ENCODE measurements at places on chromosomes 1 and 21.

GRCh38 chr1:40722622-40723021 lies 31.1 kb downstream of the NFYC start:
- DNase-seq, result no peak

- DNase-seq, result no peak
Measured at GRCh38 chr1:174743654-174744561, 255.8 kb upstream of the CACYBP start.

GRCh38 chr1:56478734-56479133 lies 100.6 kb downstream of the PLPP3 start:
- DNase-seq, result no peak

DNA sequence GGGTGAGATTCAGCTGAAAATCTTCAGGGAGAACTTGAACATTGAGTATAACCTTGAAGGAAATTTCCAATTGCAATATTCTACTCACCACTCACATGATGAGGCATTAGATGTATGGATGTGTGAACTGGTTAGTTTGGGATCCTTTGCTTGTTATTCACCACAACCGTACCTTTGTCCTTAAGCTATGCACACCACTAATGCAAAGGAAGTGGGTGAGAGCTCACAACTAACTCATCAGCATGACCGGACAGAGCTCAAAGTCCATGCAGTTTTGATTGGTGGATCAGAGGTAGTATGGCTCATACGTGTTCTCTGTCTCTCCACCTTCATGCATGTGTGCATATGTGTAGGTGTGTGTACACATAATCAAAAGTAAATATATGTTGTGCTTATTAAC lies 43.5 kb upstream of the MROH9 start:
- DNase-seq, result no peak

DNA sequence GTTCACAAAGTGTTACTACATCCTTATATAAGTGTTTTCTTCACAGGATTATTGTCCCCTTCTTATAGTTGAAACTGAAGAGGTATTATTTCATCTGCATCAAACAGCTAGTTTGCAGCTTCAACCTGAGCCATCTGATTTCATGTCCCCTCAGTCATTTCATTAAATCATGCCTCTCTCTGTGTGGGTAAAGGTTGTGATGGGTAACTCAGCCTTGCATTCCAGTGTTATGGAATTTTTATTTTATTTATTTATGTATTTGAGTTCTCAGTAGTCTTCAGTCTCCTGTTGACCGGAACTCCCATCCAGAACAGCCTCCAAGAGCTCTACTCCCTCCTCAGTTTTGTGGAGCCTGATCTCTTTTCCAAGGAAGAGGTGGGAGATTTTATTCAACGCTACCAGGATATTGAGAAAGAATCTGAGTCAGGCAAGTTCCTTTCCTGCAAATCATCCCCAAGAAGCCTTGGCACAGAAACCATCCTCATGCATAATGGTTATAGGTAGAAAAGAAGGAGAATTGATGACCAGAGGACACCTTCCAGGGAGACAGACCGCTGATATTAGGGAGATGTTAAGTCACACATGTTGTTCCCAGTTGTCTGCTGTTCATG lies 21.8 kb downstream of the CHD1L start:
- no peak for DNase-seq

DNA sequence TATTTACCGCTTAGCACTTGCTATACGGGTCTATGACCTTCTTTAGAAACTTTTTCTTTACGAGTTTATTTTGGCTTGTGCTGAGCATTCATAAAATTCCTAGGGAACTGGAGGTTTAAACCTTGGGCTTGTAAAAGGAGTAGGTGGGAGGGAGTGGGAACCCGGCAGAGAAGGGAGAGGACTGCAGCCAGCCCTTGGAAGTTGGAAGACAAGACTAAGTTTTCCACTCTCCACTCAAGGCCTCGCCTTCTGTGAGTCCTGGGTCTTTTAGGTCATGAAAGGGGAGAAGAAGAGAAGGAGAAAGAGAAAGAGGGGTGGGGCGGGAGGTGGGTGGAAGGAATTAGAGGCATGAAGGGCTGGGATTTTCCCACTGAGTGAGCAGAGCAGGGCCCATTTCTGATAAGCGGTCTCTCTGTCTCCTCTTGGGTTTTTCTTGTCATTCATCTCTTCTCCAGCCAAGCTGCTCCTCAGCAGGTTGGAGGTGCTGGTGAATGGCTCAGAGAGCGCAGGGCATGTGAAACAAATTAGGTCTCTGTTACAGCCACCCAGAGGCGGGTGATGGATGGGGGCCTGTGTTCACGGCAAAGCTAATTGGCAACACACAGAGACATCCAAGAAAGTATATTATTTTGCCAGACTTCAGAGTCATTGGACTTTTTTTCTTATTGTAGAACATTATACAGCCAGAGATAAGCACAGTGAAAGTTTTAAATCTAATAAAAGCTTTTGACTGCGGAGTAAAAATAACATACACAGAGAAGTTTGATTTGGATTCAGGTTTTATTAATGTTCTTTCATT lies 247.3 kb downstream of the FOXD2 start:
- no peak for DNase-seq

DNA sequence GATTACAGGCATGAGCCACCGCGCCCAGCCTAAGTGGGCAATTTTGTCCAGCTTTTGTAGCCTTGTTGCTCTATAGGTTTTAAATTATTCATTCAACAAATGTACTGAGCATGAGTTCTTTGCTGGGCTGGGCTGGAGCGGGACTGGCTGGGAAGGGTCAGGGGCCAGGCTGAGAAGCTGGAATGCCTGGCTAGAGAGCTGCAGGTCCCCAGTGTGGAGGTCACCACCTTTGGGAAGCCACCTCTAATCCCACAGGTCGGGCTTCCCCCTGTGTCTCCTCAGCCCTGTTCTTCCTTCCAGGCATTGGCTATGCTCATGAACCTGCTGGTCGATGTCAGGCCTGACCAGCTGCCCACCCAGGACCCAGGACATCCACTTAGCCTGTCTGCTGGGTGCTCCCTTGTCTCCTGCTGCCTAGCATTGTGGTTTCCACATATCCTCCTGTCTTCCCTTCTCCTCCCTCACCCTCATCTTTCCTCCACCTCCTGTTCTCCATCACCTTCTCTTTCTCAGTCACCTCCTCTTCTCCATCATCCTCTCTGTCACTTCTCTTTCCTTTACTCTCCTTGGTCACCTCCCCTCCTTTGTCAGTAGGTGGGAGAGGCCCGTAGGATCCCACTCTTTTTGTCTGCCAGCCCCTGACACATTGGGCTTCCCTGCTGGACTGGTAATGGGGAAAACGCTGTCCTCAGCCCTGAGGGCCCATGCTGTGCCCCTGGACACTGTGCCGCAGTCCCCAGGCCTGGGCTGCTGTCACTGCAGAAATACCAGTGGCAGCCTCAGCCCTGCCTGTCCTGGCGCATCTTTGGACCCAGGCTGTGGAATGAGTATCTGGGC lies 23.8 kb downstream of the SERINC2 start:
- DNase-seq, result no peak

DNA sequence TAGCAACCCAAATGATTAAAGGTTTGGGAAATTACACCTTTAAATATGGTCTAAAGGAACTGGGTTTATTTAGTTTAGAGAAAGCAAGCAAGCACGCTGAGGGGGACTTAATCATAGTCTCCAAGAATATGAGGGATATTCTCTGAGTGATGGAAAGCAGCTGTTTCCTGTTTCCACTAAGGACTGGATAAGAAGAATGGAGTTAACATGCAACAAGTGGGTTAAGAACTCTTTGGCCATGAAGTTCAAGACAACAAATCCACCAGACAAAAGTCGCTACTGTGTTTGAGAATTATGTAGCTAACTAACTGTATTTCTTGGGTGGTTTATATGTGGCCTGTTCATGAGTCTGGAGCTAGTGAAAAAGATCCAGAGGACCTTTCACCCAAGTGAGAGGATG lies 85.7 kb downstream of the TGFB2 start:
- no peak for DNase-seq

DNA sequence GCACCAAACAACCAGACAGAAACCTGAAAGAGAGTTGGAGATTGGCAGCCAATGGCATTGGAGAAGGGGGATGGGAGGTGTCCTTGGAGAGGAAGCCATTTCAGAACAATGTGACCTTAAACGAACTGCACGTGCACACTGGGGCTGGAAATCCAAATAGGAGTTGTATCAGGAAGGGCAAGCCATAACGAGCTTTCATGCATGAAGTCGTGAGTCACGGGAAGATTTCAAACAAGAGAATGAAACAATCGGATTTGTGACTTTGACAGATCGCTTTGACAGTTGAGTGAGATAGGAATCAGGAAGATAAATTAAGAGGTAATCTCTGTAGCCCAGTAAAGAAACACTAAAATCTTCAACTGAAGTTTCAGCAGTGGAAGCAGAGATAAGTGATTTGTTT lies 445.8 kb upstream of the ZP4 start:
- no peak for DNase-seq

DNA sequence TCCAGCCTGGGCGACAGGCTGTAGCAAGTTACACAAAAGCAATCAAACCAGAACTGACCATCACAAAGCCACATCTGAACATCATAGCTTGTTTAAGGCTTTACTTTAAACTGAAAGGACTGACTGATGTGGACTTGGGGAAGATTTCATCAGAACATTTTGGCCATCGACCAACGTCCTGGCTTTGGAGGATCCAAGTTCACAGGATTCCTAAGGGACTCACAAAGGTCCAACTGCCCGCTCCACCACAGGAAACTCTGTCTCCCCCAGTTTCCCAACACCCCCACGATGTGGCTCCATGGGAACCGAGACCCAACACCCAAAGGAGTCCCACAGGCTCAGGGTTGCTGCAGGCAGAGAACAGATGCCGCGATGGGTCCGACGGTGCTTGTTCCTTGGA lies 9.3 kb downstream of the SSU72 start:
- no peak for DNase-seq

DNA sequence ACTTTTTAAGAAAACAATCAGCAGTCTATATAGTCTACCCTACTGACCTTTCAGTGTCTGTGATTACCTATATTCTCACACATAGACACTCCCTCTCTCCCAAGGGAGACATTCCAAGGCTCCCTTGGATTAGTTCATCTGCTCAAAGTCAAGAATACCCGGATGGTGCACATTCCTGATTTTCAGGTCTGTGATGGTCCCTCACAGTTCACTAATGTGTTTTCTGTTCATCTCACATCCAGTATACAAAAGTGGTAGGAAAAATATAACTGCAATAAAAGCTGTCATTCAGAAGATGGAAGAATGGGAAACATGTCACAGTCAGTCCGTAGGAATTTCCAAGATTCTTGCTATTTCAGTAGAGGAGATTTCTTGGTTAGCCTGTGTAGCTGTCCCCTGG lies 224.1 kb upstream of the CACYBP start:
- DNase-seq, result no peak

- DNase-seq, result no peak
Measured at GRCh38 chr1:35555212-35555584, 2.0 kb downstream of the KIAA0319L start.

DNA sequence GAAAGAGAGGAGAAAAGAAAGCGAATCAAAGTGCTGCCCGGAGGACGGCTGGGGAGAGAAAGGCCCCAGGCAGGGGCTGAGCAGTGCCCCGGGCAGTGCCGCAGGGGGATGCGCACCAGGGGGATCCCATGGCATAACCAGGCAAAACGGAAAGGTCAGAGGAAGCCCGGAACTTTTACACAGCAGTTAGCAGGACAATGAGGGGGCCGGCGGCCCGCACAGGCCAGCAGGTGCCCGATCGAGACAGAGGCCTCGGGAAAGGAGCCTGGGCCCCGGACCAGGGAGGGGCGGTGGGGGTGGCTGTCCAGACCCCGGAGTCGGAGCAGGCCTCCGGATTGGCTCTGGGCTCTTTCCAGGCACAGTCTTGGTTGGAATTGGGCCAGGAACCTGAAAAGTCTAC lies 86.8 kb downstream of the CASZ1 start:
- DNase-seq, result no peak

- no peak for DNase-seq
Measured at GRCh38 chr1:32881871-32882850, 4.1 kb upstream of the HPCA start.

GRCh38 chr1:186980400-186980799 lies 151.7 kb downstream of the PLA2G4A start:
- no peak for DNase-seq

GRCh38 chr1:169348383-169349036 lies 19.1 kb downstream of the NME7 start:
- DNase-seq, result peak; percentile 31

GRCh38 chr1:41408691-41409090 lies 47.5 kb downstream of the FOXO6 start:
- no peak for DNase-seq

DNA sequence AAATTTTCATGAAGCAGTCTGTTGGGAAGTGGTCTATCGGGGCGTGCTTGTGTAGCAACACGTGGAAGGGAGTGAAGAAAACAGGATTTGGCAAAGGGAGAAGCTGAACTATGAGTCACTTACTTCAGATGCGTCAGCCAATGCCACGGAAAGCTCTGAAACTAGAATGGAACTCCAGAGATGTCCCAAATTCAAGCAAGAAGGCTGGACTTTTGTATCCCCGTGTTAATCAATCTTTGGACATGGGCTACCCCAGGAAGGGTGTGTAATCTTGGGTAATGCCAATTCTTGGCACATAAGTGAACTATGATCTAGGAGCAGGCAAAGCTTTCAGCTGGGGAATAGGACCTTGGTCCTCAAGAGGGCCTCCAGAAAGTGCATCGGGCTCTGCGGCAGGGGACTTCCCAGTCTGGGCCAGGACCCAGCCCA lies 102.6 kb downstream of the ADSS2 start:
- DNase-seq, result no peak

DNA sequence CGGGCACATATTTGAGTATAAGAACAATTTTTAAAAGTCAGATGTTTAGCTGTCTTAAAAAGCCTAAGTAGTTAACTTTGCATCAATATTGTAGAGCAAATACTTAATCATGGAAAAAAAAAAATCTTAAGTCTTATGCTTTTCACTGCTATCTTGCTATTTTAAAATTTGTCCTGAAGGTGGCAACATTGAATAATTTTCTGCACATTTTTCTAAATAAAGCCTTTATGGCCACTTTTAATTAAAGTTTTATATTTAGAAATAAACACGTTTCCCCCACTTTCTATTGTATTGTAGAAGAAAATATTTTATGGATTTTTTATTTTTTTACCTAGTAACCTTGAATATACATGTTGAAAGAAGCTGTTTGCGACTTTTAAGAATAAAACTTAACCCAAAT lies 198.8 kb downstream of the AMY1C start:
- no peak for DNase-seq

- peak; percentile 50 for DNase-seq
Measured at GRCh38 chr1:26787381-26787705, 407 bp upstream of the PIGV start.

- no peak for DNase-seq
Measured at GRCh38 chr1:82491301-82492048, 690.7 kb downstream of the ADGRL2 start.

- peak; percentile 44 for DNase-seq
Measured at GRCh38 chr1:17207966-17208418, 3.1 kb downstream of the PADI1 start.
